Ascending aorta (tissue), 2 donors: ENCODE measurements at places on chromosomes 13 and 19.

- no peak overlapping the region for H3K4me3 ChIP-seq
- no peaks in the 10 kb centered on the region for H3K36me3 ChIP-seq
- H3K4me1 ChIP-seq = no peaks in the 10 kb centered on the region
- DNase-seq = no peak
- no peaks in the 10 kb centered on the region for H3K27me3 ChIP-seq
- no peak overlapping the region for H3K27ac ChIP-seq
These were observed 807.7 kb upstream of the GPC6 start for GRCh38 chr13:92418818-92419412.

GRCh38 chr13:29509999-29510589 lies 85.4 kb downstream of the SLC7A1 start:
- H3K4me1 ChIP-seq = no peaks in the 10 kb centered on the region
- peaks cover 12% of the 10 kb centered on the region for H3K36me3 ChIP-seq
- no peak for DNase-seq

DNA sequence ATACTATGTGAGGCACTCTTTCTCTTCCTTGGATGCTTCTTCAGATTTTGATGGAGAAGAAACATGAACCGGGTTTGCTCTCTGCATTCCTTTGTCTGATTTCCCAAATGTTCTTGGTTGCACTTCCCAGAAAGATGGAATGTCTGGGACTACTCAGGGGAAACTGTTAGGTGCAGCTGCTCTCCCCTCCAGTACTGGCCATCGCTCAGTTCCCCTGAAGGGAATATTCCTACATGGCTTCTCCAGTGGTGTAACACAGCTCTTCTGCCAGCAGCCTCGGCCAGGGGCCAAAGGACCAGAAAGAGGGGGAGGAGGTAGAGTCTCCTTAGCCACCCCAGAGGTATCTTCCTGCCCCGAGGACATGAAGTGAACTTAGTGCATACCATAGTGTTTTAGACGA lies 33.5 kb upstream of the SPRY2 start:
- DNase-seq = no peak
- no peak overlapping the region for H3K27ac ChIP-seq
- H3K36me3 ChIP-seq = no peaks in the 10 kb centered on the region

GRCh38 chr19:39671739-39672363 lies 16.1 kb downstream of the LGALS16 start:
- H3K4me1 ChIP-seq = no peaks in the 10 kb centered on the region
- no peak for DNase-seq
- H3K4me3 ChIP-seq = no peak overlapping the region

DNA sequence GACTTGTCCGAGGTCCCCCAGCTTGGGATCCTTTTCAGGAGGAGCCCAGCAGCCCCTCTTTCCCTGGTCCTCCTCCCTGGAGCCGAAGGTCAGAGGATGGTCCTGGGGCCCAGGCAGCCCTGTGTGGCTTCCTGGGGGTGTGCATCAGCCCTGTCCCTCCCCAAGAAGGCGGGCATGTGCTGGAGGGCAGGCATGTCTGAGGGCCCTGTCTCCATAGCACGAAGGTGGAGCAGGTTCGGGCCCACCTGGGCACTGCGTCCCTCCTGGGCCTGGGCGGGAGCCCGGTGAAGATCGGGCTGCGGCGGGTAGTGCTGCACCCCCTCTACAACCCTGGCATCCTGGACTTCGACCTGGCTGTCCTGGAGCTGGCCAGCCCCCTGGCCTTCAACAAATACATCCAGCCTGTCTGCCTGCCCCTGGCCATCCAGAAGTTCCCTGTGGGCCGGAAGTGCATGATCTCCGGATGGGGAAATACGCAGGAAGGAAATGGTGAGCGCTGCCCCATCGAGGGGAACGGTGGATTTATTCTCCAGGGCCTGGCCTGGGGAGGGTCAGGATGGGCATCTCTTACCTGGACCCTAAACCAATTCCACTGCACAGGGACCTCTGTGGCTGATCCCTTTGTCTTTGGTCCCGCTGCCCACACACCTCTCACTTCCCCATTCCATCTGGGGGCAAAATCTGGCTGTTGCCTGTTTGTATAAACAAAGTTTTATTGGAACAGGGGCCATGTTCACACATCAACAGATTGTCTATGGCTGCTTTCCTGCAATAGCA lies 10.9 kb downstream of the TIMM13 start:
- no peaks in the 10 kb centered on the region for H3K27me3 ChIP-seq
- H3K36me3 ChIP-seq = peaks cover 11% of the 10 kb centered on the region
- no peak overlapping the region for H3K4me3 ChIP-seq
- no peaks in the 10 kb centered on the region for H3K4me1 ChIP-seq

GRCh38 chr19:46351241-46352041 lies 4.6 kb downstream of the PPP5C start:
- H3K27me3 ChIP-seq = no peaks in the 10 kb centered on the region
- peak overlapping the region; percentile 31 for H3K4me3 ChIP-seq
- peaks cover 24% of the 10 kb centered on the region for H3K4me1 ChIP-seq

DNA sequence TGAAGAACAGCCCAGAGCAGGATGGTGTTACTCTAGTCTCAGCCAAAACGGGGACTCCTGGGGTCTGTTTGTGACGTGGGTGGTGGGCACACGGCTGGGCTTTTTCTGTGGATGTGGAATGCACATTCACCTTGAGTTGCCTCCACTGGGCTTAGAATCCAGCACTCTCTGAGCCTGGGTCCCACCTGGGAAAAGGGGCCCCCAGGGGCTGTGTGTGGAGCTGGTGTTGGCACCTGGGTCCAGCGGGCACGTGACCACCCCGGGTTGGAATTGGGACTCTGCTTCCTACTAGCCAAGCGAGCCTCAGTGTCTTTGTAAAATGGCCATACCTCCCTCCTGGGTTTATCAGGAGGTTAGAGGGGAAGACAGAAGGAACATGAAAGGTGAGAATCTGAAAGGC lies 29.2 kb upstream of the F2RL3 start:
- no peaks in the 10 kb centered on the region for H3K4me1 ChIP-seq
- H3K4me3 ChIP-seq = no peak overlapping the region
- DNase-seq = no peak
- no peaks in the 10 kb centered on the region for H3K27me3 ChIP-seq
- H3K27ac ChIP-seq = no peak overlapping the region

GRCh38 chr13:105918842-105919741 lies 616.4 kb downstream of the EFNB2 start:
- H3K27me3 ChIP-seq = no peaks in the 10 kb centered on the region
- H3K36me3 ChIP-seq = no peaks in the 10 kb centered on the region
- DNase-seq = no peak
- H3K27ac ChIP-seq = no peak overlapping the region

- no peaks in the 10 kb centered on the region for H3K4me1 ChIP-seq
- DNase-seq = no peak
- peaks cover 53% of the 10 kb centered on the region for H3K36me3 ChIP-seq
- no peak overlapping the region for H3K4me3 ChIP-seq
These were observed 12.8 kb upstream of the UPF3A start for GRCh38 chr13:114268344-114269280.

DNA sequence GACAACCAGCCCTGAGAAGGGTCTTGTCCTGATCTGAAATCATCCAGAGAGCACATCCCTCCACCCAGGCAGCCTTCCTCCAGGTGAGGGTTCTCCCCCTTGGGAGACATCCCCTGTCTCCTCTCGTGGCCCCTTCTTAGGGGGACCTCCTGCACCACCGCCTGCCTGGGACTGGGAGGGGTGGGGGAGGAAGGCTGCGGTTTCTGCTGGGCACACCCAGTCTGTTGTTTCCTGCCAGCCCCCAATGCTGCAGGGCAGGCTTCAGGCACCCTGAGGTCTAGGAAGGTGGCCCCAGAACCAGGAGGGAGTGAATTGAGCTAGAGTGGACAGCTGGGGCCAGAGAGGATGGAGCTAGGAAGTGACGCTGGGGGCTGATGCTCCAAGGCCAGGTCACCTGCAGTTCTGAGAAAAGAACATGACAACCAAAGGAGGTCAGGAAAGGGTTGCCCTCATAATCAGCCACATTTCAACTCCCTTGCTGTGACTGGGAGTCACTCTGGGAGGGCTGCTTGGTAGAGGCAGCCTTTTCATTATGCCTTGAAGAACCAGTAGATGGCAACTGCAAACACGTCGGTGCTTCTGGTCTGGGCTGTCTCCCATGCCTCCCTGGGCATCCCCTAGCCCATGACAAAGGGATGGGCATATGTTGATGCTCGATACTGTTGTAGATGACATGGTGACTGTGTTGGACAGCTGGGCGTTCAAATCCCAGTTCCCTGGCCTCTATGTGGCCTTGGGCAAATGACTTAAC lies 1.4 kb downstream of the ARHGEF18 start:
- no peaks in the 10 kb centered on the region for H3K27me3 ChIP-seq
- peak; percentile 55 for DNase-seq
- H3K36me3 ChIP-seq = no peaks in the 10 kb centered on the region
- no peaks in the 10 kb centered on the region for H3K4me1 ChIP-seq
- H3K4me3 ChIP-seq = no peak overlapping the region
- no peak overlapping the region for H3K27ac ChIP-seq

DNA sequence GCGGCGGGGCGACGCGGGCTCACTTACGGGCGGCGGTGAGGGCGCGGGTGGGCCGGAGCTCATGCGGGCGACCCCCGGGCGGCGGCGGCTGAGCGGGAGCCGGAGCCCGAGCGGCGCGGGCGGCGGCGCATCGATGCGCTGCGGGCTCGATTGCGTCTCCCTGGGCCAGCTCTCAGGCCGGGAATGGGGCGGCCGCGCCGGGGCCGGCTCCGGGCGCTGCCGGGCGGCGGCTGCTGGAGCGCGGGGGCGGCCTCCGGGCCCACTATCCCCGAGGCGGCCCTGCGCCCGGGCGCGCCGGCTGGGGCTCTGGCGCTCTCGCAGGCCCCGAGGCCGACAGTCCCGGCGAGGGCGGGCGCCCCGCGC lies 1.4 kb upstream of the TSHZ3 start:
- peaks cover 3% of the 10 kb centered on the region for H3K27me3 ChIP-seq
- DNase-seq = no peak
- peak overlapping the region; percentile 88 for H3K4me3 ChIP-seq
- no peaks in the 10 kb centered on the region for H3K36me3 ChIP-seq
- H3K27ac ChIP-seq = peak overlapping the region; percentile 75

GRCh38 chr13:70985371-70985770 lies 877.1 kb upstream of the KLHL1 start:
- no peak overlapping the region for H3K27ac ChIP-seq
- no peaks in the 10 kb centered on the region for H3K27me3 ChIP-seq
- H3K4me3 ChIP-seq = no peak overlapping the region
- no peak for DNase-seq

GRCh38 chr13:99960663-99961311 lies 10.8 kb downstream of the ZIC5 start:
- H3K27ac ChIP-seq = no peak overlapping the region
- peaks cover 35% of the 10 kb centered on the region for H3K27me3 ChIP-seq
- peaks cover 2% of the 10 kb centered on the region for H3K4me1 ChIP-seq
- no peaks in the 10 kb centered on the region for H3K36me3 ChIP-seq

- H3K27me3 ChIP-seq = no peaks in the 10 kb centered on the region
- peaks cover 17% of the 10 kb centered on the region for H3K36me3 ChIP-seq
- DNase-seq = no peak
- H3K4me3 ChIP-seq = no peak overlapping the region
These were observed 58.3 kb downstream of the DOCK9 start for GRCh38 chr13:98919566-98919965.

GRCh38 chr13:74703855-74704387 lies 569.7 kb upstream of the KLF12 start:
- no peaks in the 10 kb centered on the region for H3K36me3 ChIP-seq
- no peaks in the 10 kb centered on the region for H3K4me1 ChIP-seq
- no peak for DNase-seq
- no peak overlapping the region for H3K4me3 ChIP-seq

- H3K4me3 ChIP-seq = no peak overlapping the region
- H3K4me1 ChIP-seq = no peaks in the 10 kb centered on the region
- no peak for DNase-seq
- H3K36me3 ChIP-seq = peaks cover 61% of the 10 kb centered on the region
These were observed 22.6 kb downstream of the TM9SF2 start for GRCh38 chr13:99523838-99524237.

- H3K27ac ChIP-seq = no peak overlapping the region
- no peaks in the 10 kb centered on the region for H3K27me3 ChIP-seq
- no peaks in the 10 kb centered on the region for H3K4me1 ChIP-seq
- DNase-seq = no peak
- no peak overlapping the region for H3K4me3 ChIP-seq
These were observed 15.3 kb downstream of the LGALS16 start for GRCh38 chr19:39670998-39671397.

- DNase-seq = no peak
- H3K4me1 ChIP-seq = peaks cover 3% of the 10 kb centered on the region
- no peaks in the 10 kb centered on the region for H3K36me3 ChIP-seq
- no peak overlapping the region for H3K4me3 ChIP-seq
These were observed 7.8 kb upstream of the C19orf84 start for GRCh38 chr19:51398096-51398704.

DNA sequence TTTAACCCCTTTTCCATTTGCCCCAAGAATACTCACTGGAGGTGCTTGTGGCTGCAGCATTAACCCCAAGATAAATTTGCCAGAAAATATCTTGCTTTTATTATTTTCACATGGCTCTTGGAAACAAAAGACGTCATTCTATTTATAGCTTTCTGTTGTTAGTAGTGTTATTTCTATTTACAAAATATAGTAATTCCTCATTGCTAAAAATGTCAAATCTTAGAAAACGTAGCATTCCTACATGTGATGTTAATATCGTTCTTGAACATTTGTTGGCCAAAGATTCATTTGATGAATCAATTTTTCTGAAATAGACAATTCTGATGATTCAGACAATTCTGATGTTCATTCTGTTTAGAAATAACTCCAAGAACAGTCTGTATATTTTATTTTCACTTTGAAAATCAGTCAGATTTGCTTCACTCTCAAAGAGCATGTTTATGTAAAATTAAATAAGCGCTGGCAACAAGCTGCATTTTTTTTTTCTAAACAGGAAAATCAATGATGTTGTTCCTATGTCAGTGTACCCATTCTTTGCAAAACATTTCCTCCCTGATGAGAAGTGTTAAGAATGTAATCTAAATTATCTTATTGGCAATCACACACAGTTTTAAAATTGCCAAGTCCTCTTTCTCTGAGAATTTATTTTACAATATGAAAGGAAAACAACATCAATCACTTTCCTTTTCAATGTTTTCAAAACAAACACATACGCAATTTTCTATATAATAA lies 334.0 kb downstream of the KCTD12 start:
- DNase-seq = no peak
- H3K27me3 ChIP-seq = no peaks in the 10 kb centered on the region
- H3K36me3 ChIP-seq = no peaks in the 10 kb centered on the region
- no peak overlapping the region for H3K4me3 ChIP-seq
- no peaks in the 10 kb centered on the region for H3K4me1 ChIP-seq
- H3K27ac ChIP-seq = no peak overlapping the region

GRCh38 chr19:13748169-13748828 lies 16.0 kb upstream of the MRI1 start:
- H3K4me3 ChIP-seq = peak overlapping the region; percentile 90
- peaks cover 21% of the 10 kb centered on the region for H3K36me3 ChIP-seq
- H3K4me1 ChIP-seq = peaks cover 11% of the 10 kb centered on the region
- no peaks in the 10 kb centered on the region for H3K27me3 ChIP-seq
- no peak for DNase-seq
- H3K27ac ChIP-seq = peak overlapping the region; percentile 91

- H3K27ac ChIP-seq = no peak overlapping the region
- H3K4me1 ChIP-seq = no peaks in the 10 kb centered on the region
- DNase-seq = no peak
- no peaks in the 10 kb centered on the region for H3K36me3 ChIP-seq
These were observed 324.9 kb upstream of the GPC6 start for GRCh38 chr13:92901739-92902138.
